ENCODE measurements at places on chromosomes 1 and 21.

DNA sequence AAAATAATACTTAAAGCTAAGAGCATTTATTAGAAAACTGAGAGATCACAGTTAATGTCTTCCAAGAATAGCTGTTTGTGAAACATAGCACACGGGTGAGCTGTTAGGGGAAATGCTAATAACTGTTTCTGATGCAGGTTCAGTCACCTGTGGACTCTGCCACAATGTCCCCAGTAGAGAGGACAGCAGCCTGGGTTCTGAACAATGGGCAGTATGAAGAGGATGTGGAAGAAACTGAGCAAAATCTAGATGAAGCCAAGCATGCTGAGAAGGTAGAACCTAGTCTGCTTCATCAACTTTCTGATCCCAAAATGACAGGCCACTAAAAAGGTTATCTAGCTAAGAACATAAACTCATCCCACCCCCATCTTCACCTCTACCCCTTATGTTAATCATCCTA lies 32.6 kb downstream of the CLEC20A start:
- no peak for DNase-seq

DNA sequence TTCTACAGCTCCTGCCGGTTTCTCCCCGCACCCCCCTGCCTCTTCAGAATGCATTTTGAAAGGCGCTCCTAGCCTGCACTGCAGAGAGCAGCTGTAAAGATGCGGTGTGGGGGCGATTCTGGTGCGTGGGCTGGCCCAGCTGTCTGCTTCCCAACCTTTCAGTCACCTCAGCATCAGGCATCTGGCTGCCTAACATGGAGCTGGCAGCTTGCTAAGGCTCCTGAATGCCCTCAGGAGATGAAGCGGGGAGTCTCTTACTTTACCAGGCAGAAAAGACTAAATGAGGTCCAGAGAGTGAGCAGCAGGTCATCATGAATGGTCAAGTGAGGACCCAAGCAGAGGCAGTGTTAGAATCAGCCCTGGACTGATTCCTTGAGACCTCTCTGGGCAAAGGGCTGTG lies 8.7 kb downstream of the IER5 start:
- DNase-seq, result no peak

GRCh38 chr1:107943694-107944093 lies 21.3 kb downstream of the VAV3 start:
- DNase-seq, result no peak

DNA sequence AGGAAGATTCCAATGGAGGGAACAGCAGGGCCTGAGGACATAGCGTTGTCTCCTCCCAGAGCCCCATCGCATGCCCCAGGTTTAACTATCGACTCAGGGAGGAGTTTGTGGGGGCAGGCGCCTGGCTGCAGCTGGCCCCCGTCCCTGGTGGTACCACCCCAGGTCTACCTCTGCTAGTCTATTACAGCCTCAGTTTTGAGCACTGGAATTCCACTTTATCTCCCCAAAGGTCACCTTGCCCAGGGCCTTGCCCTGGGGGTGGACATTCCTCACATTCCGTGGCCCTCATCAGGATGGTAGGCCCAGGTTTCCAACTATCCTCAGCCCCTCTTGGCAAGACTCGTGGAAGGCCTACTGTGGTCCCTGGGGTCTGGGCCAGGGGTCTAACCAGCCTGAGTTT lies 65.4 kb upstream of the SSBP3 start:
- no peak for DNase-seq

- no peak for DNase-seq
Measured at GRCh38 chr1:245503548-245503947, 348.8 kb downstream of the KIF26B start.

- DNase-seq, result no peak
Measured at GRCh38 chr1:78279051-78279450, 211.7 kb upstream of the PTGFR start.

- no peak for DNase-seq
Measured at GRCh38 chr1:79375352-79375751, 368.8 kb upstream of the ADGRL4 start.

DNA sequence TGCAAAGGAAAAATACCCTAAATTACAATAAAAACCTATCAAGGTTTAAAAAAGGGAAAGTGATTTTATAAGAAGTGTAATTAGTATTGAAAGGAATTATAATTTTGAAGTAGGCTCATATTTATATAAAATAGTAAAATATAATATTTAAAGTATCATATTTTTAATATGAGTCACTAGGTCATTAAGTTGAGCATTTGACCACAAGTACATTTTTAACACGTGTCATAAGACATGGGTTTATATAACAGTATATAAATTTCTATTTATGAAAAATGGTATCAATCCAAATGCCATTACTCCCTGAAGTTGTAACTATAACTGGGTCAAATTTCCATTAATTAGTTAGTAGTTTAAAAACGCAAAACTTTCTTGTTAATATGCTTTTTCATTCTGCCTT lies 365.9 kb downstream of the COL11A1 start:
- DNase-seq, result no peak

GRCh38 chr1:15700508-15700907 lies 16.4 kb downstream of the PLEKHM2 start:
- no peak for DNase-seq

GRCh38 chr1:61618755-61619154 lies 106.2 kb downstream of the TM2D1 start:
- no peak for DNase-seq

GRCh38 chr1:174815036-174815435 lies 184.7 kb upstream of the CACYBP start:
- peak; percentile 38 for DNase-seq

GRCh38 chr21:46243960-46244361 lies 15.4 kb upstream of the LSS start:
- DNase-seq, result no peak

DNA sequence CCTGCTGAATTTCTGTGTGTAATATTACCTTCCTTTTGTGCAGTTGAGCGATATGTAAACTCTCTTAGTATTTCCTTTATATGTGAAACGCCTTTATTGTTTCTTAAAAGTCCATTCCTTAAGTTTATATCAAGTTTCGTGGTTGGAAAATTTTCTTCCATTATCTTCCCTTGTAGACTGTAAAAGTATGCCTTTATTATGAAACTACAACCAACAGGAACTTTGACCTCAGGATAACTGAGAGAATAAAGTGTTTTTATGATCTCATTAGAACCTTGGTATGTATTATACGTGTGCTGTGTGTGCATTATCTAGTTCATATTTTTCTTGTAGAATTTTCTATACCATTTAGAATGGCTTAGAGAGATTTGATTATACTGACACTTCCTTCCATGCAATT lies 3.1 kb upstream of the CDC14A start:
- DNase-seq, result no peak

GRCh38 chr1:87757676-87758075 lies 429.0 kb downstream of the LMO4 start:
- no peak for DNase-seq

DNA sequence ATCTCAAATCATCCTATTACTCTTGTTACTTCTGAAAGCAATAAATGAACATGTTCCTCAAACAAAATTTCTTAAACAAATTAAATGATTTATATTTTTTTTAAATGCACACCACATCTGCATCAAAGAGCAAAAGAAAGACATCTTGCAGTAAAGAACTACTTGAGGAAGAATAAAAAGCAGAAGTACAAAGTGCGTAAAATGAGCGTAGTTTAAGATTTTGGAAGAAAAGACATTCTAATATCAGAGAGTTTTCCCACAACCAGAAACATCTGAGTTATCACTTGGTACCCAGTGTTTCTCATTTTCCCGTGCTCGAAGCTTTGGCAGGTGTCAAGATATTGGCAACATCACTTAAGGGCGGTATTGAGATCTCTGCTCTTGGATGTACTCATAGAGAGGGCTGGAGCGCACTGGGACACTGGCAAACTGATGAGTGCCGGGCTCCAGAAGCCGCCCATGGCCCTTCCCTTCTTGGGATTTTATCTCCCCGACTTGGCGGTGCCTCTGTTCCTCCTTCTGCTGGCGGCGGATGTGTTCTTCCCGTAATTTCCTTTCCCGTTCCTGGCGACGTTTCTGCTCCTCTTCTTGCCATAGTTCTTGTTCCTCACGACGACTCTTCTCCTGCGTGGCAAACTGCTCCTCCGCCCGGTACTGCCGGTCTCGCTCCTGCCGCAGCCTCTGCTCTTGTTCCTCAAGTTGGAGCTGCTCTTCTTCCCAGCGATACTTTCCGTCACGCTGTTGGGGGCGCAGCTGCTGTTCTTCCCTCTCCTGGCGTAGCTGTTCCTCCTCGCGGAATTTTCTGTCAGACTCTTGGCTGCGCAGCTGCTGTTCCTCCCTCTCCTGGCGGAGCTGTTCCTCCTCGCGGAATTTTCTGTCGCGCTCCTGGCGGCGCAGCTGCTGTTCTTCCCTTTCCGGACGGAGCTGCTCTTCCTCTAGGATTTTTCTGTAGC lies 7.9 kb downstream of the TCHH start:
- peak; percentile 17 for DNase-seq

DNA sequence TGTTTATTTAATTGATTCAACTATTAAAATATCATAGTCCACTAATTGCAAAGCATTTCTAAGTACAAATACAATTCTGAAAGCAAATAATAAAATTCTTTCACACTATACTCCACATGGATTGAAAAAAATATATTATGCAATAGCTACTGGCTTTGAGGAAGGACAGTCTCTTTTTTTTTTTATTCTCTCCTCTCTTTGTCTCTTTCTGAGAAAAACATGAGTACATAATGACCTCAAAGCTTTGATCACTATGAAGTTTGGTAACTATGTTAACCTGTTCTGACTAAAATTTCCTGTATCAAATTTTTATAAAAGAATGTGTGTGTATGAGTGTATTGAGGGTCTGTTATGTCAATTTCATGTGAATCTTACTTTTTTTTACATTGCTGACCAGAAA lies 96.2 kb downstream of the RGS2 start:
- no peak for DNase-seq

Measured in stimulated activated CD4-positive, alpha-beta T cell treated with anti-CD3 and anti-CD28 coated beads, Interleukin-15, amount 100 ng/mL, for 24 hours (primary cell).